ENCODE measurements at places on chromosomes 2 and 18.

GRCh38 chr2:149049142-149049541 lies 10.6 kb downstream of the LYPD6B start:
- DNase-seq: no peak

GRCh38 chr2:159875083-159875482 lies 77.1 kb upstream of the CD302 start:
- DNase-seq: no peak

GRCh38 chr2:128727914-128728313 lies 409.2 kb upstream of the HS6ST1 start:
- no peak for DNase-seq

DNA sequence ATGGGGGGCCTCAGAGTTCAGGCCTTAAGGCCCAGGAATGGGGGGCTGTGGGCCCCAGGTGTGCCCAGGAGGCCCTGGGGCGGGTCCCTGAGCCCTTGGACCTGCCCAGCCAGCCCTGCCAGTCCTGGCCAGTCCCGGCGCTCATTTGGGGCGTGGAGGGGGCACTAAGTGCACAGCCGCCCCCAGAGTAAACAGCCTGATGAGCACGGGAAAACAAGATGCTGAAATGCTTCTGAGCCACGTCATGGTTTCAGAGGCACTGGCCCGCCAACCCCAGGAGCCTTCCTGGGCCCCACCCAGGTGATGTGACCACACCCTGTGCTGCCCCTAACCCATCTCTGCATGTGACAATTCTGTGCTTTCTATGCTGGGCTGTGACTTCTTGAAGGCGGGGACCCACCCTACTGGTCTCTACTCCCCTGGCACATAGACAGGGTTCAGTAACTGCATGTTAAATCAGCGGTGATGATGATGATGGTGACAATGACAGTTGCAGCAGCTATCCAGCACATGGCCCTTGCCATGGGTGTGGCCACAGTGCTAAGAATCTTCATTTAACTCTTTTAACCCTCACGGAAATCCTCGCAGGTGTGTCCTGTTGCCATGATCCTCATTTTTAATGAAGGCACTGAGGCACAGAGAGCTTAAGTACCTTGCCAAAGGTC lies 28.1 kb upstream of the ASPRV1 start:
- DNase-seq: no peak

DNA sequence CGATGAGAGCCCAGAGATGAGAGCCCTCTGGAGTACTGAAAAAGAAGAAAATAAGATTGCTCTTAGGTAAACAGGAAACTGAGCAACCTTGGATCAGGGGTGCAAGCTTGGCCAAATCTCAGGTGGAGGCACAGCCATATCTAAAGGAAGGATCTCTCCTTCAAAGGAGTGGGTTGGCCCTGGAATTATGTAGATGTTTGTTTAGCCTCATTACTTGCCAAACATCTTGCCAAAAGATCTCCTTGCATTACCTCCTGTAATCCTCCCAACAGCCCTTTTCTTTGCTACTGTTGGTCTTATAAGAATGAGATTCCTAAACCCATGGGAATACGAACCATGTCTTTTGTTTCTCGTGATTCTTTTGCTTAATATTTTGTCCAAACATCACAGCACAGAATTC lies 332.6 kb upstream of the NCKAP5 start:
- DNase-seq: no peak

Data from stimulated activated CD8-positive, alpha-beta memory T cell treated with anti-CD3 and anti-CD28 coated beads, Interleukin-4, amount 100 ng/mL, for 4 hours (primary cell).